ENCODE measurements at places on chromosomes 6 and 20.

- DNase-seq: no peak
Measured at GRCh38 chr6:131175564-131175963, 40.3 kb downstream of the AKAP7 start.

- DNase-seq: no peak
Measured at GRCh38 chr20:671252-672030, 4.2 kb downstream of the SCRT2 start.

- no peak for DNase-seq
Measured at GRCh38 chr6:125804264-125804663, 13.5 kb downstream of the NCOA7 start.

- DNase-seq: no peak
Measured at GRCh38 chr20:34896086-34896621, 19.7 kb downstream of the ACSS2 start.

- no peak for DNase-seq
Measured at GRCh38 chr6:16486661-16487060, 248.3 kb downstream of the GMPR start.

DNA sequence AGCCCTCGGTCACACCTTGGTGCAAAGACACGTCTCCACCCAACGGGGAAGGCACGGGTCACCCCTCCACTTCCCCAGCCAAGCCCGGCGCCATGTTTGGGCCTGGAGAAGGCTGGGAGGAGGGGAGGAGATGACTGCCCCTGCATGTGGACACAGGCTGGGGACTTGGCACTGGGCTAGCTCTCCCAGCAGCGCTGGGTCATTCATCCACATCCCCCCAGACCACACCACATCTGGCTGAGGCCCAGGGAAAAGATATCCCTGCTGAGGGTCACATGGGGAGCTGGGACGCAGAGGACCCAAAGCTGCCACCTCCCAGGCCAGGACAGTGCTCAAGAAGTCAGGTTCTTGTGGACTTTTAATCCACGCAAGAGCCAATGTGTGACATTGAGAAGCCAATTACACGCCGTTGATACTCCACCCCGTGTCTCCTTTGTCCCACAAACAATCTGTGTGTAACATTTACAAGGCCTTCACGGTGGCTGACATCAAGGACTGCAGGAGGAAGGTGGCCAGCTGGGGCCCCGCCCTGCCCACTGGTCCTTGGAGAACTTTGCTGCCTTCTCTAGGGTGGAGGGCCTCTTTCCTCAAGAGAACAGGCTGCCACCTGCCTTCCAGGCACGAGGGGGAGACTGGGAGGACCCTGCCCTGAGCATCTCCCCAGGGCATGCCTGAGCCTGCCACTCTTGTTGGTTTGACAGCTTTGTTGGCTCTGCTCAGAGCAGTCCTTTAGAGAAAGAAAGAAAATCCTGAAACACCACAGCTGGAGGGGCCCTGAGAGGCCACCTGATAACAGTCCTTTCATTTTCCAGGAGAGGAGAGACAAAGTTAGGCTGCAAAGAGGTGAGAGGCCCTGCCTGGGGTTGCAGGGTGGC, 5.3 kb upstream of the IP6K3 start:
- no peak for DNase-seq

- DNase-seq: peak; percentile 92
Measured at GRCh38 chr20:2800521-2801285, at the start of gene CPXM1. Gene CPXM1 (minus strand): TSS chr20:2800627. CDS start chr20:2800572, 55 bp downstream.

DNA sequence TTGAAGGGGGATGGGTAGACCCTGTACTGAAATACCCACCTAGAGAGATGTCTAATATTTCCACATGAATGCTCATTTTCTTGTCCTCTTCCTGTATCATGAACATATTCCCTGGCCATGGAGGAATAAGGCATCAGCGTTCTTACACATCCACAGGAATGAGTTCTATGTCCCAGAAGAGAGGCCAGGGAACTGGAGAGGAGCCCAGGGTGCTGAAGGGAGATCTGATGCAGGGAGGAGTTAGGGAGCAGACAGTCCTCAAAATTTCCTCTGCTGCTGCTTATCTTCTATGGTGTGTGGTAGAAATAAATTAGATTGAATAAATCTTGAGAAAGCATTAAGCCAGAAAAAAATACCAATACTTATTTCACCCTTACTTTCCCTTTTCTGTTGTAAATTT, 295.0 kb downstream of the KCNQ5 start:
- no peak for DNase-seq

GRCh38 chr6:122381494-122382265, 17.8 kb upstream of the HSF2 start:
- peak; percentile 17 for DNase-seq

DNA sequence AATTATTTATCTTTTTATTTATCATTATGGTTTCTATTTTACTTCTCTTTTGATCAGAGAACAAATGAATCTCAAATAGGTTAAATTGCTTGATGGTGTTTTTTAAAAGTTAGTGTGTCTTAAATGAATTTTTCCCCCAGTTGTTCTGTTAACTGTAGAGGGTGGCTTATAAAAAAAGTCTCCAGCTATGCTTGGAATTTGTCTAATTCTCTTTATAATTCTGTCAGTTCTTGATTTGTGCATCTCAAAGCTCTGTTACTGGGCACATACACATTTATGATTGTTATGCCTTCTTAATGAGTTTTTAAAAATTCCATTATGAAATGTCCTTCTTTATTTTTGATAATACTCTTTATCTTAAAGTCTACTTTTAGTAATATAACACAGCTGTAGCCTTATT, 58.0 kb downstream of the LIN28B start:
- DNase-seq: no peak

- DNase-seq: no peak
Measured at GRCh38 chr6:155248008-155249001, 15.5 kb upstream of the CLDN20 start.

DNA sequence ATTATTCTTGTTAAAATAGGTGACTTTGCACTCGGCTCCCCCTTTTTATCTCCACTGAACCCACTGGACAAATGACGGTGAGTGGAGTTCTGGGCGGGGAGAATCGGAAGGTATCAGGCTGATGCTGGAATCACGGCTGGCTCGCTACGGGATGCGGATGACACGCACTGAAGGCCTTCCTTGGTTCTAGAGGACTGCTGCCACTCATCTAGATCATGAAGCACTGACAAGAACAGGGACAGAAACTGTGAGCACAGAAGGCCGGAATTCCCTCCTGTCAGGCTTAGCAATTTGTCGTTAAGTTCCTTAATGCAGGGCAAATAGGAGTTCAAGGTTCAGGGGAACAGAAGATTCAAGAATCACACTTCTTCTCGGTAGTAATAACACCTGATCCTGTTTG, 89.9 kb upstream of the MPC1 start:
- no peak for DNase-seq

DNA sequence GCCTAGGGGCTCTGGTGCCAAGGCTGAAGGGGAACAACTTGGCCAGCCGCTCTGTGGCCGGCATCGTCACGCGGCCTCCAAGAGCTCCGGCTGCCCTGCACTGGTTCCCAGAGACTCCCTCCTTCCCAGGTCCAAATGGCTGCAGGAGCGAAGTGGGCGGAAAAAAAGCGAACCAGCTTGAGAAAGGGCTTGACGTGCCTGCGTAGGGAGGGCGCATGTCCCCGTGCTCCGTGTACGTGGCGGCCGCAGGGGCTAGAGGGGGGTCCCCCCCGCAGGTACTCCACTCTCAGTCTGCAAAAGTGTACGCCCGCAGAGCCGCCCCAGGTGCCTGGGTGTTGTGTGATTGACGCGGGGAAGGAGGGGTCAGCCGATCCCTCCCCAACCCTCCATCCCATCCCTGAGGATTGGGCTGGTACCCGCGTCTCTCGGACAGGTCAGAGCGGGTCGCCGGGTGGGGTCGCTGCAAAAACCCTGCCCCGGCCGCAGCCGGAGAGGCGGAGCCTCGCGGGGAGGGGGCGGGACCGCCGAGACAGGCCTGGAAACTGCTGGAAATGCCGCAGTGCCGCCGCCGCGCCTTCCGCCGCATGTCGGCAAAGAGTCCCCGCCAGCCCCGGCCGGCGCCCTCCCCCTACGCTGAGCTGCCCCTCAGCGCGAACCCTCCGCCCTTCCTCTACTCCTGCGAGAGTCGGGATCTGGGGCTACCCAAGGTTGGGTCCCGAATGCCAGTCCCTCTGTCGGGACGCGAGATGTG, 814 bp upstream of the HSP90AB1 start:
- no peak for DNase-seq

DNA sequence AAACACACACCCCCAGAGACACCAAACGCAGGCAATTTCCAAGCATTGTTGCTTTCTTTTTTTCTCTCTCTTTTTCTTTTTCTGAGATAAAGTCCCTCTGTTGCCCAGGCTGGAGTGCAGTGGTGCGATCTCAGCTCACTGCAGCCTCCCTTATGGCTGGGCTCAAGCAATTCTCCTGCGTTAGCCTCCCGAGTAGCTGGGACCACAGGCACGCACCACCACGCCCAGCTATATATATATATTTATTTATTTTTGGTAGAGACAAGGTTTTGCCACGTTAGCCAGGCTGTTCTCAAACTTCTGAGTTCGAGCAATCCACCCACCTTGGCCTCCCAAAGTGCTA, 14.0 kb upstream of the SRSF3 start:
- no peak for DNase-seq

- DNase-seq: no peak
Measured at GRCh38 chr6:118708744-118709143, 57.4 kb upstream of the CEP85L start.

DNA sequence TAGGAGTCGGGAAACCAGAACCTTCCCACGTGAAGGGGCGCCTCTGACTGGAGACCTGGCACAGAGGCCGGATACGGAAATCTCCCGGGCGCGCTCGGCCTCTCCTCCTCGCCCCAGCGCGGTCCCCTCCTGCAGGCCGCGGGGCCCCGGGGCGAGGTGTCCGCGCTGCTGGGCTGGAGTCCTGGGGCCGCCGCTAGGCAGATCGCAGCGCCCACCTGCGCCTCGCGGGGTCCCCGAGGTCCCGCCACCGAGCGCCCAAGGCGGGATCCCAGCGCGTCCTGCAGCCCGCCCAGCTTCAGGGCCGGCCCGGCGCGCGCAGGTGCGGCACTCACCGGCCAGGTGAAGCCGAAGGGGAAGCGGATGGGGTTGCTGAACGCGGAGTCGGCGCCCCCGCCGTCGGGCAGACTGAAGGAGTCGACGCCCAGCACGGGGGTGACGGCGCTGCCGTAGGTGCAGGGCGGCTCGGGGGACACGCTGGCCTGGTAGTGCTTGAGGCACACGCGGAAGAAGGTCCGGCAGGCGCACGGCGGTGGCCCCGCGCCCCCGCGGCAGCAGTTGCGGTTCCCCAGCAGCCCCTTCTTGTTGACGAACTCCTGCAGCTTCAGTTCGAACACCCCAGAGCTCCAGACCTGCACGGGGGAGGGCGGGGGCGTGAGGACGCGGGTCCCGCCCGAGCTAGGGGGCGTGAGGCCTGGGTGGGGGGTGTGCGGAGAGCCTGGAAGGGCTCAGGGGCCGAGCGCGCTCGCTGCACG, 1.5 kb downstream of the DLL1 start:
- no peak for DNase-seq

DNA sequence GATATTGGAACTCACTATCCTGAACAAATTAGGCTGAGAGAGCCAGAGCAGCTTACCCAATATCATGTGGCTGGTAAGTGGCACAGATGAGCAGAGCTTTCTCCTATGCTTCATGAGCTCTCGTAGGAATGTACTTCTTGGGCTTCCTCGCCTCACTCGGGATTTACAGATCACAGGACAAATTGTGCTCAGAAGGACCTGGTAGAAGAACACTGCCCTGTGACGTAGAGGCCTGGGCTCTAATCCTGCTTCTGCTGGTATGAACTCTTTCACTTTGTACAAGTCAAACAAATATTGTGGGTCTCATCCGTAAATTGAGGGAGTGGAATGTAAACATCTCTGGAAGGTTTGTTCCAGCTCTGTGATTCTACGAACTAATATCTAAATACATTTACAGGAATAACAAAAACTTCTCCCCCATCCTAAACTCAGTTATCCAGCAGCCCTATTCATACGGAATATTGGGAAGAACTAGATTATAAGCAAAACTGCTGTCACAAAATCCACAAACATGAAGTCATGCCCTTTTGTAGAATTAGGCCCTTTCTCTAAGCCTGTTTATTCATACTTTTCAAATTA, 187.6 kb downstream of the CLIC5 start:
- DNase-seq: no peak

DNA sequence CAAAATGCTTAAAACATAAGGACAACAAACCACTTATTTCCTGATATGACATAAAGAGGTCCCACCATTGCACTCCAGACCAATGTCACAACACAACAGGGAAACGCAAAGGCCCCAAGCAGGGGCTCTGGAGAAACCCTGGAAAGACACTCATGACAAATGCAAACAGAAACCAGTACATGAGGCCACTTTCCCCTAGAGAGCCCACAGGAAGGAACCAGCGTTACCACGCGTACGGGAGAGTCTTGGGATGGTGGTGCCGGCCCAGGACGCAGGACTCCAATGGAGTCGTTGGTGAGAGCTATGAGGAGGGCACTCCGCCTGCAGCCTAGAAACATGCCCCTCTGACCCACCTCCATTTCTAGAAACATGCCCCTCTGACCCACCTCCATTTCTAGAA, 20.2 kb downstream of the GMEB2 start:
- DNase-seq: no peak

GRCh38 chr6:167491438-167492099, 166.7 kb downstream of the TTLL2 start:
- DNase-seq: no peak

DNA sequence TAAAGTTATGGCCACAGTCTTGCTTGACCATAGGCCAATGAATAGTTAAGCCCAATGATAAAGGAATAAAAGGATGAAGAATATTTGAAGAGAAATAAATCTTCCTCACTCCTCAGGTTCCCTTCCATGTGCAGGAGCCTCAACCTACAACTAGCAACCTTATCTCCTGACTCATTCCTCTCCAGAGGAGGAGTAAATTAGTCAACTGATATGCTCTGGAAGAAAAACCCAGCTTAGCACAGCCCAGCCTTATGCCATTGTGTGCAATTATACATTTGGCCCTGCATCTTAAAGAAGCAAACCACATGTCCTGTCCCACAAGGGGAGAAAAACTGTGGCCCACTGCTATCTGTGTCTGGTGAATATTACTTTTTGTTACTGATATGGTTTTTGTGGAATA, 82.1 kb downstream of the PHIP start:
- DNase-seq: no peak

DNA sequence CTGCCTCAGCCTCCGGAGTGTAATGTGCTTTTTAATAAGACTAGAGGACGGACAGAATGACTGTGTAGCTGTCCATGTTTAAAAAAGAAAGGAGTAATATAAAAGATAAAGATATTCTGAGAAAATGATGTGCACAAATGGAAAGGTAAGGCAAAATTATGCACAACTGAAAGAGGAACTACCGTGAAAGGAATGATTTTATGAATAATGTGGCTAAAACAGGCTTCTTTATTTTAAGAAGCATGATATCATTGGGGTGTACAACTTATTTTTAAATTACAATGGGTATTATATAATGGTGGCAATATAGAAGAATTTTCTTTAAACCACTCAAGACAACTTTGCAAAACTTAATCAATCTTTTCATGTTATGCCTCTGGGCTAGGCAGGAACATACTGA, 78.1 kb downstream of the FIG4 start:
- no peak for DNase-seq
